ENCODE measurements at places on chromosomes 5 and 9.

DNA sequence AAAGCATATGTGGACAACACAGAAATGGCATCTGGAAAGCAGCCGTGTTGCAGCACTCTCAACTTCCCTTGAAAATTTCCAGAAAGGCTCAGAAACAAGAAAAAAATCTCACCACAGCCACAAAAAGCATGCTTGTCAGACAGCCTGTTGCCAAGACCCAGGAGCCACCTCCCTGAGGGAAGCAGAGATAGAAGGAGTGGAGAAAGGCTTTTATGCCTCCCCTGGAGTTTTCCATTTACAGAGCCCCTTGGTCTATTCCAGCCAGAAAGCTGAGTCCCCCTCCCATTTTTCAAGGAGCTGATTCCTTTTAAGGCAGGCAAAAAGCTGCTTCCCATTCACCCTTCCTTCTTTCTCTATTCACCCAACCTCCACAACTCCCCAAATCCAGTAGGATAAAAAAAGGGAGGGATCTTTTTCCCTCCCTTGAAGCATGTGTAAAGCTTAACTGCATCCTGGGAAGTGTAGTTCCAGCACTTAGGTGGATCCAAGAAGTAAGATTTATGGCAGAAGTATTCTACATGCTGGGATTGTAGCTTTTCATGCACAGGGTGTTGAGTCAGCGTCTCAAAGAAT lies 37.1 kb upstream of the PALM2AKAP2 start:
- peak; percentile 45 for DNase-seq

DNA sequence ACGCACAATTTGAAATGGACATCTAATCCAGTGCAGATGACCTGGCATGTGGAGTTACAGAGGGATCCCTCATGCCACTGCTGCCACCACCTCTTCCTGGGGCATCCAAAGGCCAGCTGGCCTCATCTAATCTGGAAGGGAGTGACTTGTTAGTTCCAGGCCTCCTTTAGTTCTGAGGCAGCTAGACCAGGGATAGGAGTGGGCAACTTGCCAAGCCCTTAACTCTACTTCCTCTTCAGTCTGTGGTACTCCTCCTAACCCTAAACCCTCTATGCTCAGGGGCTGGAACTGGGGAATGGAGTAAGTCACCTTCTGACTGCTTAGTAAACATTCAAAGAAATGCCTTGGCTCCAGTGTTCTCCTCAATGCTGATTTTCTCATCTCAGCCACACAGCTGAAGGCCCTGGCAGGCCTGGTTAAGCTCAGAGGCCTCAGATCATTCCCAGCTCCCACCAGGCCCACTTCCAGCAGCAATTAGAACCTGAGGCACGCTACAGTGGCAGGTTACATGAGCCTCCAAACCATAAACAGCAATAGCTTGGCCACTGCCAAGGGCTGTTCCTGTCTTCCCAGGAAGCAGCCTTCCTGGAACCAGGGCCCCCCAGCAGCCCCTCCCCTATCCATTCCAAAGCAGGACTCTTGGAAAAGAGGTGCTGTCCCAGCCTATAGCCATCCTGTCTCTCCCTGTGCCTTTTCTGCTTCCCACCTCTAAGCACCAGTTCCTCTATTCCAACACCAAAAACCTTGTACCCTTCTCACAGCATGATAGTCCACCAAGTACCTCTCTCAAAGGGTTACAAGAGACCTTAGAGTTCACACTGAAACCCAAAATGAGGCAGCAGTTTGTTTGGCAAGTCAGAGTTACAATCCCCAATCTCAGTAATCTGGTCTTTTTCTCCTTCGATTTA lies 2.0 kb downstream of the EIF4EBP3 start:
- peak; percentile 49 for DNase-seq

GRCh38 chr5:135324897-135325650 lies 74.0 kb downstream of the MACROH2A1 start:
- DNase-seq = no peak

- no peak for DNase-seq
Observed at GRCh38 chr5:5560016-5560415, 137.5 kb downstream of the ICE1 start.

- no peak for DNase-seq
Observed at GRCh38 chr5:159161361-159162214, 47.8 kb downstream of the RNF145 start.

DNA sequence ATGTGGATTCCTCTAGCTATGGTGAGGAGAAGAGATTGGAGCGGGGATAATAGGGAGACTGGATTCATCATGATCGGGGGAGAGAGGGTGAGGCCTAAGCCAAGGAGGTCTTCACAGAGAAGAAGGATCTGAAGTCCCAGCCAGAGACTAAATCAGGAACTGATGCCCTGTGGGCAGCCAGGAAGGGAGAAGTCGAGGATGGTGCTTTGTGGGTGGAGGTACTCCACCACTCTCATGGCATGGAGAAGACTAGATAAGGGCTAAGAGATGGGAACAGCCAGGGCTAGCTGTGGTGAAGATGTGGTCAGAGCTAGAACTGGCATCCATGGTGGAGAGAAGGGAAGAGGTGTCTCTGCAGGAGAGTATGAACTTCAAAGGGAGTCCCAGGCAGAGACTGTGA lies 3.0 kb upstream of the RGS14 start:
- peak; percentile 13 for DNase-seq

GRCh38 chr9:10613419-10613818 lies 617 bp upstream of the PTPRD start:
- DNase-seq = no peak

GRCh38 chr5:131252824-131253171 lies 11.1 kb upstream of the CDC42SE2 start:
- DNase-seq = peak; percentile 67

DNA sequence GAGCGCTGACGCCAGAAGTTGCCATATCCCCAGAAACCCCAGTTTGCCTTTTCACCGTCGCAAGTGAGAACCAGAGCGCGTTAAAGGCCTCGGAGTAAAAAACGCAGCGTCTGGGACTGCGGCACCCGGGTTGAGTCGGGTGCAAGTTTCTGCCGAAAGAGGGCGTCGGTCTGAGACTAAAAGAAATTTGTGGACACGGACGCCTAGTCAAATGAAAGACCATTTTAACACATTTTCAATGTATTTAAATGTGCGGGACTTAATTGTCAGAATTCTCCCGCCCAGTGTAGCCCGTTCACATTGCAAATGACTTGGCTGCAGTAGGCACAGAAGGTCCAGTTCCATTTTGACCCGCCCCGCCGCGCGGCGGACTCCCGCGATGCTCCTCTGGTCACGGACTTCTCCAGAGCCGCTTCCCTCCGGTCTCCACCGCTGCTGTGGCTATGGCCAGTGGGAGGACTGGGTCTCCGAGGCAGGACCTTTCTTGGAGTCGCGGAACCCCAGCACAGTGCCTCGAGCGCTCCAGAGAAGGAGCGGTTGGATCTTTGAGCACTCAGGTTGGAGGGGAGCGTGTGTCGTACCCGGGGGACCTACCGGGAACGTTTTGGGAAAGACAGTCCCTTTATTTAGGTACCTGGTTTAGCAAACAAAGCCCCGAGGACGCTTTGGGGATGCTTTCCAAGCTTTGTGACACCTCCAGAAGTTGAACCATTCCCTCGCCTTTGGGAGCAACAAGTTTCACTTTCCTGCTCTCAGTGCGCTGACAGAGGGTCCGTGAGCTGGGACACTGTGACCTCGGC lies 1.2 kb upstream of the NPR3 start:
- DNase-seq = peak; percentile 79

- DNase-seq = no peak
Observed at GRCh38 chr9:91647371-91647770, 223.7 kb upstream of the NFIL3 start.

DNA sequence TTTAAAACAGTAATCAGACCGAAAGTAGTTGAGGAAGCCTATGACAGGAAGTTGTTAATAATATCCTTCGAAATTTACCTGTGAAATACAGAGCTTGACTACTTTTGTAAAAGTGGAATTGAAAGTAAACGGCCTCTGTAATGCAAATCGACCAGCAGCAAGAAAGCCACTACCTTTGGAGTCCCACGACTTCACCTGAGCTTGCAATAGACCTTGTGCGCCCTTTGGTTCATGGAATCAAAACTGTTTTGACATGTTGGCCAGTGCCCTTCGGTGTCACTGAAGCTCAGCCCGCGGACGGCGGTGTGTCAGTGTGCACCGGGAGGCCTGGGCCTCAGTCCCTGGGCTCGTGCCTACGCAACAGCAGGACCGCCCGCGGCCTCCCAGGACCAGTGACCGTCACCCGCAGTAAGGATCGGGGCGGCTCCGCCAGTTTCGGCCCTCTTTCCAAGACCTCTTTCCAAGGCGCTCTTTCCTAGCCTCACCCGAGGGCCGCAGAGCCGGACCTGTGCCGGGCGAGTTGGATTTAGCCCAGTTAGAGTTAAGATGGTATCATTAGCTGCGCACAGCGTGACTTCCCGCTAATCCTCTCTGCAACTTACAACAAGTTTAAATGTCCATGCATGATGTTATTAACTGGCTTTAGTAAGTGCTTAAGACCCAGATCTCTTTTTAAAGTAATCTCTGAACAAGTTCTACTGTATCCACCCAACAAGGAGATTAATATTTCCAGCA lies 223.3 kb downstream of the MEF2C start:
- DNase-seq = no peak

DNA sequence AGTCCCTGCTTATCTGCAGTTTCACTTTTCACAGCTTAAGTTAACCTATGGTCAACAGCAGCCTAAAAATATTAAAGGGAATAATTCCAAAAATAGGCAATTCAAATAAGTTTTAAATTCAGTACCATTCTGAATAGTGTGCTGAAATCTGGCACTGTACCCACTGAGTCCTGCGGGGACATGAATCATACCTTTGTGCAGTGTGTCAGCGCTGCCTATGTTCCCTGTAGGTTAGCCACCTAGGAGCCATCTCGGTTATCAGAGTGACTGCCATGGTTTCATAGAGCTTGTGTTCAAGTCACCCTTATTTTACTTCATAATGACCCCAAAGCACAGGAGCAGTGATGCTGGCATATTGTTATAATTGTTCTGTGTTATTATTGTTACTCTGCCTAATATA lies 139.9 kb downstream of the GPBP1 start:
- DNase-seq = no peak

GRCh38 chr9:113543296-113543981 lies 79.9 kb downstream of the RGS3 start:
- DNase-seq = no peak

- DNase-seq = no peak
Observed at GRCh38 chr9:113630386-113631136, 167.0 kb downstream of the RGS3 start.

- DNase-seq = no peak
Observed at GRCh38 chr5:14187660-14188059, 44.5 kb downstream of the TRIO start.

DNA sequence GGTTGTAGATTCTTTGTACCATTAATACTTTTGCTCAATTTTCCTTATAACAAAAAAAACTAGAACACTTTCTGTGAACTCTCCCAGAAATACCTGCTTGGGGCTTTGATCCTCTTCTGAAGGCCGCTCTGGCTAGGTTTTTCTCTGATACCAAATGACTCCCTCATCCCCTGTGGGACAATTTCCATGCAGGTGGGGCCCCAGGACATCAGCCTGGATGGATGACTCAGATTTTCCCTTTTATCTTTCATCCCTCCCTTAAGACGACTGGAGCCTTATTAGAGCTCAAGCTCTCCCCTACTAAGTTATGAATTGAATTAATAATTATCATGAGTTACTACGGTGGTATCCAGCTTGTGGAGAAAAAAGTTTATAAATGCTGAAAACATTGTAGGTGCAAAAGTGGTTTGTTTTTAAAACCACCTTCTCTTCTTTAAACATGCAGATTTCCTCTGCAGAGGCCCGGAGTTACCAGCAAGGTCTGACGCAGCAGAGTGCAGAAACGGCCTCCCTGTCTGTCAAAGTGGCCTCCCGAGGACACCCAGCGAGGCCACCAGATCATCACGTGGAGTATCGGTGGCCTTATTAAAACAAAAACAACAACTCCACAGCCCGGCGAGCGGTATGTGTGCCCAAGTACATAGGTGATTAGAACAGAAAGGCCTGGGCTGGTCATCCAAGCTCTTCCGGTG lies 50.8 kb upstream of the IRX4 start:
- no peak for DNase-seq

DNA sequence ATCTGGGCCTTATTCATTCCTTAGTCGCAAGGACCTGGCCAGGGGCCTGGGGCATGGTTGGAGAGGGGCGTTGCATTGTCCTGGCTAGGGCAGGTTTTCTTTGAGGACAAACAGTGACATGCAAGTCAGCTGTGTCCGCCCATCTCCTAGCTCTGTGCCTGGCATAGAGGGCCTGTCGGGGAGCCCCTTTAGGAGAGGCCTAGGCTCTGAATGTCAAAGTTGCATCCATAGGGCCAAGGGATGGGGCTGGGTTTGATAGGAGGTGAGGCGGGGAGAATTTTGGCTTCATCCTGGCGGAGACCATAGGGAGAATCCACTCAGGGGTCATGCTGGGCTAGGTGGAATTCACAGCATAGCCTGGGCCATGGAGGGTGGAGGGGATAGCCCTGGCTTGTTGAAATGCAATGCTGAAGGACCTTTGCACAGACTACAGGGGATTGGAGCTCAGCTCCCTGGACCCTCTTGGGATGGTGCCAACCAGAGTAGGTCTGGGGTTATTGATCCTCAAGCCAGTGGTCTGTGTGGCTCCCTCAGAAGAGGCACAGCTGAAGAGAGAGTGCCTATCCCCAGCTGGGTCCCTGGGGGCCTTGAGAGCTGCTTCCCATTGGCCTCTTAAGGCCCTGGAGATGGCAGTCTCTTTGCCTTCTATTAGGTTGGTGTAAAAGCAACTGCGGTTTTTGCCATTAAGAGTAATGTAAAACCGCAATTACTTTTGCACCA lies 104.0 kb downstream of the RGS3 start:
- DNase-seq = no peak

DNA sequence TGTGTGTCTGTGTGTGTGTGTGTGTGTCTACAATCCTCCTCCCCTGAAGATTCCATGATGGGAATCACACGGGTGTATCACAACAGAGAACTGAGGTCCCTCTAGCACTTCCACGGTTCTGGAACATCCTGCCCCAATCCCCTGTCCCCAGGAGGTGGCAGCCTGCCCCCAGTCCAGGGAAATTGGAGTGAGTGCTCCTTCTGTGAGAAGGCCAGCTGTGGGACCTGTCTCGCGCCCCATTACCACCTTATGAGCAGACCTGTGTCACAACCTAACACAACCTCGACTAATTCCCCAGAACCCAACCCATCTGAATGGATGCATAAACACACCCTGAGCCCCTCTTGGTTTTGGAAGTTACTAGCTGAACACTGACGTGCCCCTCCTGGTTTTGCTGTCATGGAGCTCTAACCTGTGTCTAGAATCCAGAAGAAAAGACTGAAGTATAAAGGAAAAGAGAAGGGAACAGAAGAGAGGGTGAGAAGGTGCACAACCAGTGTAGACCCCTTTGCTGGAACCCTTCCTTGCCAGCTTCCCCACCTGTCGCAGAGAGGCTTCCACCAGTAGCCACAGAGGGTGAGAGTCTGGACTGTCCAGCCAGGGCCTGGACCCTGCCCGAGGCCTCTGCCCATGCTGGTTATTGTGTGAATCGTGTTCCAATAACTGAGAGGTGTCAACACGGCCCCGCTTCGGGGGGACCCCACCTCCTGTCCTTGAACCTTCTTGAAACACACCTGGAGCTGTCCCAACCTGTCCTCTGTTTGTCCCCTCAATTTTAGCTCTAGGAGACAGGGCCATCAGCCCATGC lies 3.4 kb downstream of the BTNL9 start:
- DNase-seq = no peak

DNA sequence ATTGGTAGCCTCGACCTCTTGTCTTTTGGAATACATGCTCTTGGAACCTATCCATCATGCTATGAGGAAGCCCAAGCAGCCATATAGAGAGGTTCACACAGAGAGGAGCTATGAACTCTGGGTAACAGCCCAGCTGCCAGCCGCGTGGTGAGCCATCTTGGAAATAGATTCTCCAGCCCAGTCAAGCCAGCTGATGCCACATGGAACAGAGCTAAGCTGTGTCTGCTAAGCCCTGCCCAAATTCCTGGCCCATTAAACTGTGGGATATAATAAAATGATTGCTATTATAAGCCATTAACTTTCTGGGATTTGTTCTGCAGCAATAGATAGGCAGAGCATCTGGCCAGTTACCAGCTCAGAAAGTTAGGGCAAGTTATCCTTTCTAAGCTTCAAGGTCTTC lies 4.9 kb upstream of the PRUNE2 start:
- DNase-seq = no peak

Data from Right ventricle myocardium superior (tissue), 1 donor.